ENCODE measurements at places on chromosomes 2 and 18.

DNA sequence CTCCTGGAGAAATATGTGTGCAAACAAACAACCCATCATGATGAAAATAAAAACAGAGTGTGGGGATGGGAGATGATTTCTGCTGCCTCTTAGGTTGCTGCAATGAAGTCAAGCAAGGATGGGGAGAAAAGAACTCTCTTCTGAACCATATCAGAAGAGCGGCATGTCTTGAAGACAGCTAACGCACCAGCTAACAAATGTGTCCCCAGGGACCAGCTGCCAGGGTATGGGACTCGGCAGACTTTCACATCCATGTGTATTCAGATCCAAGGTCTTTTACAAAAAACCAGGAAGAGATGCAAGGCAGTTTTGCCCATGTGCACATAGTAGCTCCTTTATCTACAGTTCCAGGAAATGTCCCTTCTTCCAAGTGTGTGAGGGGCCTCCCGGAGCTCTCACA, 125.4 kb downstream of the CLIP4 start:
- DNase-seq = no peak

DNA sequence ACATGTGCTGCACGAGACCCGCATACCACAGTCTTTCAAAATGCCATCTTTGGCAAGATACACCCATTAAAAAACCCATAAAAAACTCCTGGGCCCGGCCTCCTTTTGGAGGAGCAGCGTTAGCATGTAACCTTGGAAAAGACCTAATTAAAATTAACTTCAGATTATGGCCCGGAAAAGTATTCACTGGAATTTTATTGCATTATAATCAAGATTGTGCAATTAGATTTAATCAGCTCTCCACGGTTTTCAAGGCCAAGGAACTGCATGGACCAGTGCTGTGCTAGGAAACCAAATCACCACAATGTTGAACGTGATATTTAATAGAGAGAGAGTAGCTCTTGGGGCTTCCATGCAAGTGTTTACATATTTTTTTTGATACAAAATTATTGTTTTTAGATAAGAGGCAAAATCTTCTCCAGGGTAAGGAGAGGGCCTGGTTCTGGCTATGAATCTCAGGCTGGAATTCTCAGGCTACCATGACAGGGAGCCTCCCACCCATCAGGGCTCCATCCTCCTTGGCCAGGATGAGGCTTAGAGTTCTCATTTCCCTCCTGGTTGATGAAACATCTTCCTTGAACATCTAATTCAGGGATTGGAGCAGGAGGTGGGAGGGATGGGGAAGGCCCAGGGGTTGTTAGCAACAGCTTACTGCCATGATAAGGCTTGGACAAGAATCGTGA, 82.0 kb upstream of the TTC39C start:
- DNase-seq = no peak

DNA sequence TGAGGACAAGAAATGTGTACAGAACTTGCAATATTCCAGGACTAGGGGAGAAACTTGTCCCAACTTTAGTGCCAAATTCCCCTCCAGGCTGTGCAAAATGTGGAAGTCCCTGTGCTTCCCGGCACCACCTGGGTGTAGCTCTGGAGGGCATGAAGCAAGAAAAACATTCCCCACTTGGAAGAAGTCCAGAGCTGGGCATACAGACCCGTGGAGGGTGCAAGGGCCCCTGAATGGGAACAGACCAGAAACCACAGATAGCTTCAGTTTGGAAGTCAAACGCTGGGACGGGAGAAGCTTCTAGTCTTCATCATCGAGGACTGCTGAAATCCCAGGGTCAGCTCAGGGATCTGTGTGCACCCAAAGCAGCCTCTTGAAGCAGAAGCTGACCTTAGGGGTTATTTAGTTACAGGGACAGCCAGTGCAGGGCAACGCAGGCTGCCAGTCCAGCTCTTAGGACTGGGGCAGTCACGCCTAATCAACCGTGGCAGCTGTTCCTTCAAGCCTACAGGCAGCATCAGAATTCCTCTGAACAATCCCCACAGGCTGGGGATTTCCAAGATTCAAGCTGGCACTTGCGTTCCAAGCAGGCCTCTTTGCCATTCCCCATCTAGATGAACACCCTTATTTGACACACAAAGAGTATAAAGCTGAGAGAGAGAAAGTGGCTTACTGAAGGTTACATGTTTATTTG, 269.4 kb downstream of the LOXHD1 start:
- DNase-seq = no peak

GRCh38 chr2:33223856-33224255, 252.6 kb upstream of the RASGRP3 start:
- no peak for DNase-seq

DNA sequence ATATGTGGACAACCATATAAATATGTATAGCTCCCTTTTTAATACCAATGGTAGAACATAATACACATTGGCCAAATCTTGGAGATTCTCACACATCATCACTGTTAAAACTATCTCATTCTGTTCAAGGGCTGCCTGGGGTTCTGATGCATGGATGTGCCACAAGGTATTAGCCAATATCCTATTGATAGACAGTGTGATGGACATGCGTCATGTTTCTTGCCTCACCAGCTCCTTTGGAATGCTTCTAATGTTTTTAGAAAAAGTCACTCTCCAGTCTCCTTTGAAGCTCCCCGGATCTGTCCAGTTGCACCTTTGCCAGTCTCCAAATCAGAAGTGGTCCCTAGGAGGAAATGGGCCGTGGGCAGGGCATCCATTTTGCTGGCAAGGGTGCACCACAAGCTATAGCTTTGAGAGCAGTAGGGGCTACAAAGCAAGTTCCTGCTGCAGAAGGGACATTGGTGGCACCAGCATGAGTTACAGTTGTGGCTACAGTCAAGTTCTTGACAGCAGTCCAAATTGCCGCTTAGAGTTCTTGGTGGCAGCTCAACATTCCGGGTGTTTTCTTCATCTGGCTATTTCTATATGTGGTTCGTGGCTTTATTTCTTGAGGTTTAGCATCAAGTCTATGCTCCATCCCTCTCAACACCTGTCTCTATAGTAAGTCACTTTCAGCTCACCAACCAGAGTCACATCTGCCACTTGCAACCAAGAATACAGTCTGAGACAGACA, 25.1 kb upstream of the ATRAID start:
- no peak for DNase-seq

DNA sequence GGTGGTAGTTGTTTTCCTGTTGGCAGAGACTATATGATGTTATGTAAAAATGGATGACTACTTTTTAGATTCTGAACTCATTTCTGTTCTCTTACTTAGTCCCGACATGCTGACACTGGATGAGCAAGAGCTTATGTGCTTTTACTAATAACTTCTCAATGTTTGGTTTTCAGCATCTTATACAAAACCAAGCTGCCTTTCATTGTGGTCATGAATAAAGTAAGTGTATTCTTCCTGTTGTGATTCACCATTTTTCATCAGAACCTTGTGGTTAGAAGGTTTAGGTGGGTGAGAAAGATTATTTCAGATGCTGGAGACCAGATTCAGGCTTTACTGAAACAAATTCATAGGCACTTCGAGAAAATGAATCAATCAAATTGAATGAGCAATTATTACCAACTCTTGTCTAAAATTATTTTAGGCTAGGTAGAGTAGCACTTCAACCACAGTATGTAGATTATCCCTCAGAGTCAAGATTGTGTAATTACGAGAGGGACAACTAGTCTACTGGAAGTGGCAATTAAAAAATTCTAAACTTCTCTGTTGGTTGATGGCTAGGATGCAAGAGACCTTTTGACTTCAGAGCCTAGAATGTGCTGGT, 9.3 kb downstream of the GPN1 start:
- DNase-seq = no peak

DNA sequence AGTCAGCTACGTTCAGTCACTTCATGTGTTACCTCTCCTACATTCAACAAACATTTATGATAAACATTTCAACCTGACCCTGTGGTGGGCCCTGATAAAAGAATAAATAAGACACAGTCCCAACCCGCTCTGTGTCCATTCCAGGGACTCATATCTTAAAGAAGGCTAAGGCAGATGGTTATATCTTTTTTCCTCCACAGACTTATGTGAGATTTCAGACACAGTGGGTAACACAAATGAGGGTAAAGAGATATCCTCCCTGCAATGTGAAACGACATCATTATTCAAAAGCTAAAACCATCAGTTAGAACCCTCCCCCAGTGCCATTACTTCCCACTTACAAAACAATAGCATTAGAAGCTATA, 11.1 kb upstream of the HNRNPLL start:
- DNase-seq = no peak

DNA sequence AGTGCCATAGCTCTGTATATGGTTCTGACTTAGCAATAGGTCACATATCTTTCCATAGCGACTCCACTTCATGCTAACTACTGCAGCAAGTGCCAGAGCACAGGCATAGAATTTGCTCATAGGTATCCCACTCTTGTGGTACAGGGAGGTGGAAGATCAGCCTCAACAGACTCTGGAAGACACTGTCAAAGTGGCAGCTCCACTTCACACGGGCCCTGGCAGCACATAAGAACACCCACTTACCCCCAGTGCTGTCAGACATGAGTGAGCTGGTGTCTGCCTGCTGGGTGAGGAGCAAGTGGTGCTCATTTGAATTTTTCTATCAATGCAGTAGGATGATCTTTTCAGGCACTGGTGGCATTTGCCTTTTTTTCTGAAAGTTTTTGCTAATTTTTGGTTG, 48.6 kb downstream of the BCL2L11 start:
- DNase-seq = no peak

GRCh38 chr2:215361211-215361875, 49.5 kb downstream of the ATIC start:
- DNase-seq = no peak

GRCh38 chr2:45814951-45815621, 163.6 kb downstream of the PRKCE start:
- DNase-seq = no peak

DNA sequence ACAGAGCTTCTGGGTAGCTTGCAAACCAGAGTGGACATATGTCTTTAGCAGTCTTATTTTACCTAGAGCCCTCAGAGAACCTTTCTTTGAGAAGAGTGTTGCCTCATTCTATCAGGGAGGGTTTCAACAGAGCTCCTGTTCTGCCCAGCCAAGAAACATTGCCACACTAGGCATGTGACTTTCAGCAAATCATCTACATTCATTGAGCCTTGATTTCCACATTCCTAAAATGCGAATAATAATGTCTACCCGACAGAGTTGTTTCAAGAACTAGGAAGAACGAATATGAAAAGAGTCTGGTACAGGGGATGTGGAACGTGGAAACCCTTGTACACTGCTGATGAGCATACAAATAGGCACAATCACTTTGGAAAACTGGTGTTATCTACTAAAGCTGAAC, 7.8 kb upstream of the PRKAG3 start:
- no peak for DNase-seq

DNA sequence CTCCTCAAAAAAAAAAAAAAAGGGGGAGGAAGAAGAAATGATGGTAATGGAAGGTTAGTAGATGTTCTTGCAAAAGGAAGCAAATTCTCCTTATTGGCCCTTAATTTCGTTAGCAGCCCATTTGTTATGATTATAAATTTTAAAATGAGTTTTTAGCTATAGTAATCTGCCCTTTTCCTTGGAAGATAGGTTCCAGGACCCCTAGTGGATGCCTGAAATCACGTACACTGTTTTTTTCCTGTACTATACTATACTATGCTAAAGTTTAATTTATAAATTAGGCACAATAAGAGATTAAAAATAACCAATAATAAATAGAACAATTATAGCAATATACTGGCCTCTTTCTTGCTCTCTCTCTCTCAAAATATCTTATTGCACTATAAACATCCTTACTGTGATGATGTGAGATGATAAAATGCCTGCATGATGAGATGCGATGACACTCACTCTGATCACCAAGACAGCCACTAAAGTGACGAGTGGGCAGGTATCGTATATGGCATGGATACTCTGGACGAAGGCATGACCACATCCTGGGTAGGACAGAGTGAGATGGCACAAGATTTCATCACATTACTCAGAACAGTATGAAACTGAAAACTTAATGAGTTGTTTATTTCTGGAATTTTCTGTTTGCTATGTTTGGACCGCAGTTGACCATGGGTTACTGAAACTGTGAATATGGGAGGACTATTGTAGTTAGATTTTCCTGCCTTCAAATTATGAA, 87.2 kb downstream of the KCTD18 start:
- no peak for DNase-seq

- no peak for DNase-seq
These were observed 27.7 kb downstream of the KCTD18 start for GRCh38 chr2:200482194-200482593.

DNA sequence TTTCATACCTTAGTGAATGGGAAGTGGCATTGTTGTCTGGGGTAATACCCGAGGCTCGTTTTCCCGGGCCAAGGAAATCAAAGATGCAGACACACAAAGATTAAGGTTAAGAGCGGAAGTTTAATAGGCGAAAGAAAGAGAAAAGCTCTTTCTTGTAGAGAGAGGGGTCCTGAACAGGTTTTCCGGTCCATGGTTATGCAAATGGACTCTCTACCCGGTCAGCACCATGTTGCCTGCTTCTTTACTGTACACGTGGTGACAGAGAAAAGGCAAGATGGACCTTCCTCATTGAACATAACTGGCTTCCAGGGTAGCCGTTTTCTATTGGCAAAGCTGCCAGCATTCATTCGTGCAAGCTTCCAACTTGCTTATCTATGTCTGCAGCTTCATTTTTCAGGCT, 2063.5 kb downstream of the SUCLG1 start:
- DNase-seq = no peak

- DNase-seq = no peak
These were observed 4.0 kb upstream of the HNMT start for GRCh38 chr2:137960223-137960622.

DNA sequence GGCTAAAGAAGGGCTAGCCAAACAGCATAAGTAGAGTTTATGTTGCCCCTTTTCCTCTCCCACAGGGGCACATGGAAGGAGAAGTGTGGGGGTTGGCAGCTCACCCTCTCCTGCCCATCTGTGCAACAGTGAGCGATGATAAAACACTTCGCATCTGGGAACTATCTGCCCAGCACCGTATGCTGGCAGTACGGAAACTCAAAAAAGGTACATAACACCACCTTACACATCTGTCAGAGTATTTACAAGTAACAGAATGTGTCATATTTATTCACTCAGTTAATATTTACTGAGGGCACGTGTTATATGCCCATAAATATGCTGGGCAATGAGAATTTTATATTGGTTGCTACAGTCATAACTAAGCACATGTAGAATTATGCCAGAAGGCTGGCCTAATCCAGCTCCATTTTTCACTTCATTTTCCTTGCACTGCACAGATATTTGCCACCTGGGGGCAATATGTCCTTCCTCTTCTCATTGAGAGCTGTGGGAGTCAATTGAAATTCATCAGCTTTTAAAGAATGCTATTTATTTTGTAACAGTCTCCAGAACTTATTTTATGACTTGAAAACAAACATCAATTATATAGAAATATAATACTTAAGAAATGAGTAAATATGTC, 150.6 kb downstream of the RTN4 start:
- DNase-seq = peak; percentile 33

DNA sequence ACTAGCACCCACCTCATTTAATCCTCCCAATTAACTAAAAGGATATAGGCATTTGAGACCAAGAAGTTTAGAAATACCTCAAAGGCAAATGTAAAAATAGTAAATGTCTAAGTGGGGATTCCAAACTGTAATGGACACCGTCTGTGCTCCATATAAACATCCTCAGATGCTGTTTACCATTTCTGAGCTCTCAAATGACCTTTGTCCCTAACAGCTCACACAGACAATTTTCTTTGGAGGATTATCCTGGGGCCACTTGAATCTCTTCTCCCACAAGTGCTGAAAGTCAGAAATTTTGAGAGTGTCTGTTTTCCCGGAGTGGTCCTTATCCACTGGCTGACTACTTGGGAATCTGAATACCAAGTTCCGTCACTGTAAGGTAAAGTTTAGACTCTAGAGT, 1418.9 kb downstream of the LRP1B start:
- DNase-seq = no peak

GRCh38 chr2:237763812-237764211, 34.8 kb upstream of the RBM44 start:
- DNase-seq = no peak

Measured in CD4-positive, alpha-beta T cell treated with Interleukin-10 for 1 hour (primary cell).